ENCODE measurements at places on chromosomes 16 and 17.

- no peak for DNase-seq
These were observed 15.9 kb upstream of the PDXDC1 start for GRCh38 chr16:14958970-14959369.

DNA sequence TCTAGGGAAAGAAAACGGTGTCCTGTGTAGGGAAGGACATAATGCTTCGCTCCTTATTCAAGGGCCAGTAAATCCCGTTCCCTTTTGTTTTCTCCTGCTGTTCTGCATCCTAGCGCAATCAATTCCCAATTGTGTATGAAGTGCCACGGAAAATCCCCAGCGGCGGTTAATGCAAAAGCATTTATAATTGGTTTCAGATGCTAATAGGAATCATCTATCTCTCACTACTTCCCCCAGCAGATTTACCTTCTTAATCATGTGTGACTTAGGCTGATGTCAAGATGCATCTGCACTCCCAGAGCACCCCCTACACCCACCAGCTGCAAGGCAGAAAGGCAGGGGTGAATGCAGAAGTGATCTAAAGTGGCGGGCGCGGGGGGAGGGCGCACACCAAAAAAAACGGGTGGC lies 32.7 kb upstream of the SSTR2 start:
- DNase-seq, result no peak

DNA sequence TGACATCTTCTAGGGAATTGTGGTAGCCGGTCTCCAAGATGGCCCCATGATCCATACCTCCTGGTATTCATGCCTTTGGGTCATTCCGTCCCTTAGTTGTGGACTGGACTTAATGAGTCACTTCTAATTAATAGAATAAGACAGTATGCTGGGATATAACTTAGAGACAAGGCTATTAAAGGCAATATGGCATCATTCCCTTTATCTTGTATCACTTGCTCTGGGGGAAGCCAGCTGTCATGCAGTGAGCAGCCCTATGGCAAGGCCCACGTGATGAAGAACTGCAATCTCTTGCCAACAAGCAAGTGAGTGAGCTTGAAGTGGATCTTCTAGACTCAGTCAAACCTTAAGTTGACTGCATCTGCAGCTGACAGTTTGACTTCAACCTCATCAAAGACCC lies 97.8 kb upstream of the MED13 start:
- DNase-seq, result no peak

- DNase-seq, result no peak
These were observed 12.5 kb upstream of the SPHK1 start for GRCh38 chr17:76371656-76372628.

- no peak for DNase-seq
These were observed 28.2 kb upstream of the PSMD7 start for GRCh38 chr16:74268372-74268782.

DNA sequence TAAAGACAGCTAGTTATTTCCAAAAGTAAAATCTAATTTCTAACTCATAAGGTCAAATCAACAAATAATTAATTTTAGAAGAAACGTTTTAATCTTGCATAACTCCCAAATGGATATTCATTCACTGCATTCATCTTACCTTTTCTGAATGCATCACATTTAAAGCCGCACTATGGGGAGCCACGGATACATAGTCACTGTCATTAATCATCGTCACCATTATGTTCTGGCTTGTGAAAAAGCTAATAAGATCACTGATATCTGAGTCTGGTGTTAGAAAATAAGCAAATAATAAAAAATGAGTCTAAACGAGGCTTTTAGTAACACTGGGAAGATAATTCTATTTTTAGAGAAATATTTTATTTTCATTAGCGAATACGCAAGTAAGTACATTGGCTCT lies 42.4 kb upstream of the ABCA10 start:
- no peak for DNase-seq

GRCh38 chr16:1825864-1826690 lies 548 bp downstream of the HAGH start:
- DNase-seq, result no peak

- DNase-seq, result no peak
These were observed 4.5 kb downstream of the CDH5 start for GRCh38 chr16:66370786-66371684.

DNA sequence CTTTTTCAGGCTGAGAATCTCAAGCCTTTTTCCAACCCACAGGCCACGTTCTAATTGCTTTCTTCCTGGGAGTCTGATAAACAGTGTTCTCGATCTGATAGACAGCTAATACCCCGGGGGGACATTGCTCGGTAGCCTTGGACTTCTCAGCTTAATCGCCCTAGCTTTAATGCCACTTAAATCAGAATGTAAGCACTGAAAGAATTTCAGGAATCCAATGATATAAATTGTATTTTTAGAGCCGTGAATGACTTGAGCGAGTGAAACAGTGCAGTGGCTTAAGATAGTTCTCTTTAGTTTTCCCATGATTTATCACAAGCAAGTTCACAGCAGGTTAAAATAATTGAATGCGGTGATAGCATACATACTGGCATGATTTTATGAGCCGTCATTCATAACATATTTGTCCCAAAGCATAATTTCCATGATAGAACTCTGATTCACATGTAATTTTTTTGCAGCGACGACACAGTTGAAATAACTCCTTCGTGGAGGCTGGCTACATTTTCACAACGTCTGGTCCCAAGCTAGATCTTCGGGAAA lies 116.1 kb upstream of the MYOCD start:
- DNase-seq, result no peak

DNA sequence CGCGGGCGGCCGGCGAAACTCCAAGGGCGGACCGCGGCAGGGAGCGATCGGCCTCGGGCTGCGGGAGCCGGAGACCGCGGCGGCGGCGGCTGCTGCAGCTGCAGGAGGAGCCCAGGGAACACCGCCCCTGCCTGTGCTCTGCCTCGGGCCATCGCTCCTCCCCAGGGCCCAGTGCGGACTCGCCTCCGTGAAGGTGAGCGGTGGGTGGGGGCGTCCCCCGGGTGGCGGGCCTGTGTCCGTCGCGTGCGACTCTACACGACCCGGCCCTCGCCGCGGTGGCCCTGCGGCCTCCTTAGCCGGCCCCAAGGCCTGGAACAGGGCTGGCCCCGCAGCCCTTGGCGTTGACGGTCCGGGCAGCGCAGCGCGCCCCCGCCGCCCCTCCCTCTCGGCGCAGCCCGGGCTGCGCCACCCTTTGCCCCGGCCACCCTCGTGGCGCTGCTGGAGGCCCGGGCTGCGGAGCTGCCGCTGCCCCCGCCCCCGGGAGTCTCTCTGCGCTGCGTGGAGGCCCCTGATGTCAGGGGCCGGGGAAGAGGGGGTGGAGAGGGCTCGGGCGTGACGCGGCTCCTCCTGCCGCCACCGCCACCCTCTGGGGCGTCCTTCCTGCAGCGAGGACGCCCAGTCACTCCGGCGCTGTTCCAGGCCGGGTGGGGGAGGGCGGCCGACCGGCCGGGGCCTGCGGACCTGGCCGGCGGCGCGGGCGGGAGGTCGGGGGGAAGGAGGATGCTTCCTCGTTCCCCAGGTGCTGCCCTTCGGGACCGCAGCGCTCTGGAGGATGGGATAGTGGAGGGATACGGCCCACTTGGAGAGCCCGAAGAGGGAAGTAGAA lies 485 bp downstream of the DYNLL2 start:
- no peak for DNase-seq

GRCh38 chr16:84339766-84340165 lies 28.6 kb upstream of the ATP2C2 start:
- DNase-seq, result no peak

GRCh38 chr17:41393294-41393693 lies 4.1 kb downstream of the KRT31 start:
- DNase-seq, result no peak

GRCh38 chr17:80395402-80396151 lies 19.4 kb upstream of the ENDOV start:
- DNase-seq, result no peak

DNA sequence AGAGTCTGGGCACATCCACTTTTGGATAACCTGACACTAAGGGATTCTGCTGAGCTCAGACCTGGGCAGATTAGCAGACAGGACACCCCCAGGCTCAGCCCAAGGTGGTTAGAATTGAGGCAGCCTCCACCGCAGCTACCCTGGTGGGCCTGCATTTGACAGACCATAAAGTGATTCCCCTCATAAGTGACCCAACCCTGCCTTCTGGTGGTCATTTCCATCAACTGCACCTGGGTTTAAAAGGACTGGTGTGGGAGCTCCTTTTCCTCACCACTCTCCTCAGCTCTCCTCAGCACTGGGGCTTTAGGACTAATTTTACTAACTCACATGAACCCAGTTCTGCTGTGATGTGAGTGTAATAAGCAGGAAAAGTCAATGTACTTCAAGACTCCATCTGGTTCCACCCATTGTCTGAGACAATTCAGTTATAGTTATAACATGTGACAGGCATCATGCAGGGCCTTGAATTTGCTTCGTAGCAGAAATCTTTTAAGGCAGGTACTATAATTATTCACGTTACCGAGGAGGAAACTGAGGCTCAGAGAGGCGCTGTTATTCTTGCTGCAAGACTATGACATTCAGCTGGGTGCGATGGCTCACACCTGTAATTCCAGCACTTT lies 42.5 kb downstream of the MYH3 start:
- DNase-seq, result no peak

DNA sequence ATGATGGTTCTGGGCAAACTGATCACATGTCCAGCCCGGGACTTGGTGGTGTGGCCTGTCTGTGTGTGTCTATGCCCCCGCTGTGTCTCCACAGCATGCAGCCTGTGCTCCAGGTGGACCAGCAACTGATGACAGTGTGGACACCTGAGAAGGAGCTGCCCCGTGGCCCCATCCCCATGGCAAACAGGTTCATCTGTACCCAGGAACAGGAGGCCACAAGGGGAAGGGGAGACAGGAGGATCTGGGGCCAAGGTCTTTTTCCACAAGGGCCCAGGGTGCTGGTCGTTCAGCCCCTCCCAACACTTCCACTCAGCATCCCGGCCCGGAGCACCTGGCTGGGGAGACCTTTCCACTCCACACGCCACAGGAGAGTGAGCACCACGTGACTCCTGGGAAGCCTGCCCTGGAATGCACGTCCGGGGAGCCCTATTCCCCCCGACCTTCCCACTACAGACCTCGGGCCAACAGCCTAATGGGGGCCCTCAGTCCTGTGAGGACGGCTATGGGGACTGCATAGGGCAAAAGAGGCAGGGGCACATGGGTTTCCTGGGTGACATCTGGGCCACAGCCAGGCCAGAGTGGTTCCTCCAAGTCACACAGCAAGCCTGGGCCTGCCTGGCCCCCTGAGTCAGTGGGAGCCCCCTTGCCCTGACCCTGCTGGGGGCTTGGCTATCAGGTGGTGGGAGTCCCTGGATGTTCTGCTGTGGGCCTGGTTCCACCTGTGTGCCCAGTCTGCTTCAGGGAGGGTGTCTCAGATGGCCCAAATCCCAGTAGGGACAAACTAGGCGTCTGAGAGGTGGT lies 20.8 kb upstream of the NXPH3 start:
- no peak for DNase-seq

- no peak for DNase-seq
These were observed 47.6 kb downstream of the IL21R start for GRCh38 chr16:27449434-27450195.

GRCh38 chr16:73060892-73061490 lies 13.1 kb upstream of the ZFHX3 start:
- no peak for DNase-seq

GRCh38 chr16:6616746-6617145 lies 715.9 kb upstream of the RBFOX1 start:
- DNase-seq, result no peak
